ENCODE measurements at places on chromosomes 6 and 20. TPM values are rescaled to one million over a fixed set of nuclear protein-coding genes. Genes with fewer than 3 reads are reported as not detected.

THBS2 gene
- not detected for total RNA-seq

MUCL3 gene
- not detected for total RNA-seq

TTK gene
- 2.3 TPM for total RNA-seq

LRRC73 gene
- 0.34 TPM for total RNA-seq

CTSA gene
- total RNA-seq, result 61.9 TPM

KIFC1 gene
- 1.9 TPM for total RNA-seq

FOXQ1 gene
- total RNA-seq, result not detected

ARMH2 gene
- 2.1 TPM for total RNA-seq

ULBP3 gene
- total RNA-seq, result 0.46 TPM

CDC5L gene
- 20.0 TPM for total RNA-seq

SLC17A1 gene
- total RNA-seq, result not detected

TRIM40 gene
- total RNA-seq, result not detected

DNA sequence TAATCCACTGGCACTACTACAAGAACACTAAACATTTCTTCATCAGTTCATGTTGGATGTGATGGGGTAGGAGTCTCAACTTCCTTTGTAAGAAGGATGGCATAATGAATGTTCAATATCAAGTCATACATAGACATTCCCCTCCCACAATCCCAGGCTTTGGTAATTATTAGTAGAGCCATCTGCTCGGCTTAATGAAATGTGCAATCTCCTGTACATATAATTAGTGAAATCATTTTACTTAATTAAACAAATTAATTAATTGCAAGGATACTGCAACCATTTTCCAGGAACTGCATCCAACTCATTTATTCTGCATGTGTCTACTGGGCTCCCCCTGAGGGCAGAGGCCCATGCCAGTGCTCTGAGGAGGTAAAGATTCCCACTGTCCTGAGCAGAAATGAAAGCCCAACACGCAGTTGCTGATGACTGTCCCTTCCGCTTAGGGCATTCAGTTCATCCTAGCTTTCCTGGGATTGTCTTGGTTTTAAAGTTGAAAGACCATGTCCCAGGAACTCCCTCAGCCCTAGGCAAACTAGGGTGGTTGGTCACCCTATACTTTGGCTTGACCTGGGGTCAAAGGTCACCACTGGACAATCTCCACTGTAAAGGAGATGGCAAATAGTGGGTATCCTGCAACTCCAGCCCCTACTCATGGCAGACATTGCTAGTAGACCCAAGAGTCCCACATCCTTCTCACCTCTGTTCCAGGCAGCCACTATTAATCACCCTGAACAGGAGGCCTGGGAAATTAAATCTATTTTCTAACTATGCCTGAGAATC, 109.8 kb downstream of the TRERF1 start:
- no peaks in the 10 kb centered on the region for H3K36me3 ChIP-seq
- no peak overlapping the region for H3K4me3 ChIP-seq
- H3K27ac ChIP-seq, result no peak overlapping the region
- H3K27me3 ChIP-seq, result no peaks in the 10 kb centered on the region
- H3K4me1 ChIP-seq, result no peaks in the 10 kb centered on the region

DNA sequence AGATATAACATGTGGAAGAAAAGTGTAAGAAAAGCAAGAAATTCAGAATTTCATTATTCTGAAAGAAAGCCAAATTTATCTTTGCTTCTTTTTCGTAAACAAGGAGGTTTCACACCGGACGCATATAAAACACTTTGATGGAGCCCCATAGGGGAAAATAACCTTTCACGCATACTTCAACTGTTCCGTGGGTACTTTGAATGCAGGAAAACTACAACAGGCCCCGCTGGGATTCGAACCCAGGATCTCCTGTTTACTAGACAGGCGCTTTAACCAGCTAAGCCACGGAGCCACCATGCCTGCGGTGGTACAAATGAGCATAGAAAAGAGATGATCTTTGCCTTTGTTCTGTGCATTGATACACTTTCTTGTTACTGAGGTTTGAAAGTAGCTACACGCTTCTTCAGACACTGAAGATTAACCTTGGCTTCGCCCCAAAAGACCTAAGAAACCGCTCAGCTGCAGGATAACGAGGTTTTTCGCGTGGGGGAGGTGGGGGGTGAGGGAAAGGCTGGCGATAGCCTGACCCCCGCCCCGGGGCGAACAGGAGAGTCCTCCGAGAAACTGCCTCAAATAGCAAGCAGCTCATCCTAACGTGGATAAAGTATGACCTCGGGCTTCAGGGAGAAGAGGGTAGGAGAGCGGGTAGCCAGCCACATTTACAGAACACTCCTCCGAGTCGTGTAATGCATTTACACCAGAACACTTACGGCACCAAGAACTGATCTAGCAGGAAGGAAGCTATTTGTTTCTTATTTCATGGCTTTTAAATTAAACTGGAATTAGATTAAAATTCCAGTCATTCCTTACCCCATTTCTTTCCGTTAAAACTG, 5.3 kb upstream of the HMGN4 start:
- peak; percentile 73 for DNase-seq
- peaks cover 15% of the 10 kb centered on the region for H3K36me3 ChIP-seq
- peaks cover 47% of the 10 kb centered on the region for H3K4me1 ChIP-seq
- peak overlapping the region; percentile 92 for H3K4me3 ChIP-seq

DNA sequence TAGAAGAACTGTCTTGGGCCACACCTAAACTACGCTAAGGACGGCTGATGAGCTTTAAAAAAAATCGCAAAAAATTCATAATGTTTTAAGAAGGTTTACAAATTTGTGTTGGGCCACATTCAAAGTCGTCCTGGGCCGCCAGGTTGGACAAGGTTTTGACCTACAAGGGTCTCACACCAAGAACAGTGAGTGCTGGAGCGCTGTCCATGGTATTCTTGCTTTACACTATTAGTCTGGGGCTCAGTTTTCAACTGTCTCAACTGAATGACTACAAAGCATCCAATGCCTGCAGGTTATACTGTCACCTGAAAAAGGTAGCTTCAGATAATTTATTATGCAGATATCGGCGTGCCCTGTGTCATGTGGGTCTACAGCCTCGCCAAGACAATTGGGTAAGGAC, 3.7 kb upstream of the FAXC start:
- H3K27ac ChIP-seq, result no peak overlapping the region
- peaks cover 63% of the 10 kb centered on the region for H3K27me3 ChIP-seq
- DNase-seq, result no peak
- peaks cover 8% of the 10 kb centered on the region for H3K4me1 ChIP-seq

DNA sequence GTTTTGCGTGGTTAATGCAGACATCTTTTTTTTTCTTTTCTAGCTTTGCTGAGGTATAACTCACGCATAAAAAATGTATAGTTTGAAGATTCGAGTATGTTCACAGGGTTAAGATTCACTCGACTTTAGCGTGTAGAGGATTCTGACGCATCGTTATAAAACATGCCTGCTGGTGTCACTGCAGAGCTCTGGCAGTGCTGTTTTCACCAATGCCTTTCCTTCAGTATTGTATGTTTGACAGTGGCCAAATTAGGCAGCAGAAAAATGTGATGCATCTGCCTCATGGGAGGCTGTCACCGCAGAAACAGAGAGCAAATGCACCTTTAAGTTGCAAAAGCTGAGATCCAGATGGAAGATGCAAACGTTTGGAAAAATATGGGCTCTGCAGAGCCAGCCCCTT, 18.0 kb upstream of the SIRPB2 start:
- no peak overlapping the region for H3K27ac ChIP-seq
- DNase-seq, result no peak
- peaks cover 17% of the 10 kb centered on the region for H3K27me3 ChIP-seq
- H3K4me1 ChIP-seq, result no peaks in the 10 kb centered on the region

- peak overlapping the region; percentile 2 for H3K27ac ChIP-seq
- peaks cover 12% of the 10 kb centered on the region for H3K4me1 ChIP-seq
- DNase-seq, result no peak
- H3K4me3 ChIP-seq, result no peak overlapping the region
Observed at GRCh38 chr6:3139090-3139903, 18.0 kb downstream of the TUBB2A start.

GRCh38 chr6:127451388-127451787, 7.8 kb downstream of the KIAA0408 start:
- peaks cover 6% of the 10 kb centered on the region for H3K27me3 ChIP-seq
- H3K36me3 ChIP-seq, result no peaks in the 10 kb centered on the region
- H3K27ac ChIP-seq, result no peak overlapping the region

DNA sequence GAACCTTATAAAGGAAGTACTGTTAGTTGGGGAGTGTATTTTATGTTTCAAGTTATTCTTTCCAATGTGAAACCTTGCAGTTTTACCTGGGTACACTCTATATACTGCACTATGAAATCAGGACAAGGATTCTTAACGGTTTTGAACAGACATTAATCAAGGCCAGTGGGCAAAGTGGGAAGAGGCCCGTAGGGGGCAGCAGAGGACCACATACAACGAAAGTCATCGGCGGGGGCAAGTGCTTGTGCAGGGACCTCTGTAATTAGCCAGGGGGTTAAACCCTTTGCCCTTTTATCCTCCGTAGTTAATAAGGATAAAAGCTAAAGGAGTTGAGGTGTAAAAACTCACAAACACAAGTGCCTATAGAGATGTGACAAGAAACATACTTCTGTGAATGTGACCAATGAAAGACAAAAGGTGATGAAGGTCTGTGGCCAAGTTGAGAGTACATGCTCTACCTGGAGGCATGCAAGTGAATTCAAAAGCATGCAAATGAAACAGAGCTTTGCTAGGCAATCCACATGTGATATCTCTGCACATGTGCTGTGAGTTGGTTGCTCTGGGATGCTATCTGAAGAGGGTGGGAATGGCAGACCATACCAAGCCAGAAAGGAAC, 392.7 kb upstream of the MAN1A1 start:
- H3K36me3 ChIP-seq, result no peaks in the 10 kb centered on the region
- DNase-seq, result peak; percentile 44
- H3K4me1 ChIP-seq, result no peaks in the 10 kb centered on the region
- no peak overlapping the region for H3K4me3 ChIP-seq
- H3K27ac ChIP-seq, result no peak overlapping the region

GRCh38 chr20:37345339-37346235, at the start of gene SRC:
Gene SRC (plus strand): TSS chr20:37346140. CDS start chr20:37384154, 38,014 bp downstream.
- DNase-seq, result peak; percentile 56
- peaks cover 11% of the 10 kb centered on the region for H3K36me3 ChIP-seq
- peaks cover 54% of the 10 kb centered on the region for H3K4me1 ChIP-seq
- H3K27ac ChIP-seq, result peak within 1 kb of the TSS; percentile 80

DNA sequence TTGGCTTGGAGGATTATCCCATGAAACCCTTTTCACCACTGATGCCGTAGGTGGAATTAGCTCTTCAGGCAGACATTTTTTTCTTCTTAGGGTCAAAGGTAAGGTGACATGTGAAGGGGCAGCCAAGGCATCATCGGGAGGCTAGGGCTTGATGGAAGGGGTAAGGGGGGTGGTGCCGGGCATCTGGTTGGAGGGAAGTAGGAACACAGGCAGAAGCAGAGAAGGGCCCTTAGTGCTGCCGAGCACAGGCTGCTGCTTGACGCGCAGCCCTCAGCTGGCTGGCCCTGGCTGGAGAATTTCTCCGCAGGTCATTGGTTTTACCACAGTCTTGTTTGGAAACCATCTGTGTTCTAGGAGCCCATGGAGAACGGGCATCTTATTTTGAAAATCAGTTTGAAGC, 54.7 kb downstream of the TRAF3IP2 start:
- H3K36me3 ChIP-seq, result peaks cover 4% of the 10 kb centered on the region

GRCh38 chr20:17873410-17874270, 95.0 kb downstream of the SNX5 start:
- H3K27ac ChIP-seq, result no peak overlapping the region
- DNase-seq, result no peak
- H3K36me3 ChIP-seq, result no peaks in the 10 kb centered on the region
- H3K4me3 ChIP-seq, result no peak overlapping the region

- DNase-seq, result no peak
- H3K27me3 ChIP-seq, result no peaks in the 10 kb centered on the region
- H3K4me1 ChIP-seq, result peaks cover 38% of the 10 kb centered on the region
- peaks cover 64% of the 10 kb centered on the region for H3K36me3 ChIP-seq
- no peak overlapping the region for H3K27ac ChIP-seq
Observed at GRCh38 chr6:11219400-11219834, 13.1 kb downstream of the NEDD9 start.

- no peak for DNase-seq
- no peak overlapping the region for H3K4me3 ChIP-seq
- peaks cover 3% of the 10 kb centered on the region for H3K27me3 ChIP-seq
- peaks cover 12% of the 10 kb centered on the region for H3K4me1 ChIP-seq
Observed at GRCh38 chr20:11895861-11896387, 21.8 kb upstream of the BTBD3 start.

GRCh38 chr6:54115966-54116365, 4.7 kb downstream of the MLIP start:
- H3K27ac ChIP-seq, result no peak overlapping the region
- H3K4me3 ChIP-seq, result no peak overlapping the region
- no peaks in the 10 kb centered on the region for H3K4me1 ChIP-seq
- no peak for DNase-seq

- peaks cover 2% of the 10 kb centered on the region for H3K4me1 ChIP-seq
- no peak for DNase-seq
- no peaks in the 10 kb centered on the region for H3K36me3 ChIP-seq
- peaks cover 4% of the 10 kb centered on the region for H3K27me3 ChIP-seq
Observed at GRCh38 chr20:19974630-19975435, 42.3 kb upstream of the NAA20 start.

GRCh38 chr6:26272171-26272637, 92.8 kb upstream of the BTN3A2 start:
- H3K27ac ChIP-seq, result no peak overlapping the region
- peaks cover 24% of the 10 kb centered on the region for H3K4me1 ChIP-seq
- H3K36me3 ChIP-seq, result no peaks in the 10 kb centered on the region
- H3K4me3 ChIP-seq, result no peak overlapping the region
- DNase-seq, result peak; percentile 65

- H3K4me3 ChIP-seq, result no peak overlapping the region
Observed at GRCh38 chr6:98333273-98333672, 501.1 kb upstream of the POU3F2 start.
